ENCODE measurements at places on chromosomes 4 and X. TPM values are rescaled to one million over a fixed set of nuclear protein-coding genes. Genes with fewer than 3 reads are reported as not detected.

TBC1D14 gene
- 47.4 TPM for total RNA-seq

GPC3 gene
- 19.7 TPM for total RNA-seq

DNA sequence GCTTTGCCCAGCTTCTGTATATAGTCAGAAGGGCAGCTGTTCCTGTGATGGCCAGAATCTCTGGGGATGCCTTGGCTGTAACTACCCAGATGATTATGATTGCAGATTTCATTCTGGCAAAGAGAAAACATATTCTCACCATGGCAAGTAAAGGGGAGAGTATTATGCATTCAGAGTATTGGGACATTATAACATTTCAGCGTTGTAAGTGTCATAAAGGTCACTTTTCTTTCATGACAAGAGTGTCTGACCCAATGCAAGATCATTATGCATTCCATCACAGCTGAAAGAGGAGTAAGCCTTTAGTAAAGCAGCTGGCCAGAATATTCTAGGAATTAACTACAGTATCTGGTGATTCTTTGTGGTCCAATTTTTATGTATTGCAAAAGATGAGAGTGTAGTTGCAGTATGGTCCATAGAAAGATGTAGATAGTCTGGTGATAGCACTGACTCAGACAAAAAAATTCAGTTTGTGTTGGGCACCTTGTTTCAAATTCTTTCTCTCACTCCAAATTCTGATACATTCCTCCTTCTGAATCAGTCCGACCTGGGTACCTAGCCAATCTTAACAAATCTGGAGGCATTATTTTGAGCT, 2366.3 kb downstream of the PCDH7 start:
- no peak for ATAC-seq

DNA sequence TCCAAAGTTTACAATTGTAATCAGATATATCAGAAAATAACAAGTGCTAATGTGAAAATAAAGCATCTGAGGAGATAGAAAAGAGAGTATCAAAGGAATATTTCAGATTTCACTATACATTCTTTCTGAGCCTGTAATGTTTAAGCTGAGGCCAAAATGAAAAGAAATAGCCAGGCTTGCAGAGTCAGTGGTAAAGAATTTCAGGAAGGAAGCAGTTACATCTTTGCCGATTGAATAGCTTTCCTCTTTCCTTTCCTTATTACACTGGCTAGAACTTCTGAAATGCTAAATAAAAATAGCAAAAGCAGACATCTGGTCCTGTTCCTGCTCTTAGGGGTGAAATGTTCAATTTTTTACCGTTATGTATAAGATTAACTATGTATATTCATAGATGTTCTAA, 1441.6 kb upstream of the PCDH7 start:
- no peak for ATAC-seq

GRCh38 chr4:141543176-141543575, 93.2 kb upstream of the IL15 start:
- ATAC-seq: no peak

DNA sequence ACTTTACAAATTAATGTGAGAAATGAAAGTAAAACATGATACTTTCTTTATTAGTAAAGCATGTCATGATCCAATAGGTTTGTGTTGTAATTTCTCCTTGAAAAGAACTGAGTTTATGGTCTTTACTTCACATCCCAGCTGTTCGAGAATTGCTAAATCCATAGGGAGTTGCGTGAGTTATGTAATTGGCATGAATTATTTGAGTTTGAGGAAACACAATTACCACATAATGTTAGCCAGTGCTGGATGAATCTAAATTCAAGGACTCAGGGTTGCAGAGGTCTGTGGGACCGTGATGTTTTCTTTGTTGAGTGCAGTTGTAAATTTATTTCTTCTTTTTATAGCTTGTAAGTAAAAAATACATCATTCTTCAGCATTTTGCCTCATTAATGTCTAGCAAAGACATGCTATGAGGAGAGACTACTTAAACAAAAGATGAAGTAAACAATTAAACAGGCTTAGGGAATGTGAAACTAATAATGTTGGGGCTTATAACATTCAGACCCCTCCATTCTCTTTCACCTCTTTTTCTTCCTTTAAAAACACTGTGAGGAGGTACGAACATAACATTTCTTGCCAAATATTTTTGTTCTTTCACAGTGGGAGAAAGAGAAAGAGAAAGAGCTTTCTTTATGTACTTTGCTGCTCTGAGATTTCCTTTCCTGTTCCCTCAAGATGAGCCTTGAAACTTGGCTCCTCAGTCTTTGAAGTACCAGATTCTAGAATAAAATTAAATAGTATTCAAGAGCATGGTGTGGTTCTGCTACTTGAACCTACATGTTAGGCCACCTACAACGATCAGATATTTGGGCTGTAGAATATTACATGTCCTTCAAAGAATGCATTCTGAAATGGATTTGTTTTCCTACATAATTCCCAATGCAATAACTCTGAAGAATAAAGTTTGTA, 159.6 kb upstream of the ANK2 start:
- peak; percentile 78 for ATAC-seq

DNA sequence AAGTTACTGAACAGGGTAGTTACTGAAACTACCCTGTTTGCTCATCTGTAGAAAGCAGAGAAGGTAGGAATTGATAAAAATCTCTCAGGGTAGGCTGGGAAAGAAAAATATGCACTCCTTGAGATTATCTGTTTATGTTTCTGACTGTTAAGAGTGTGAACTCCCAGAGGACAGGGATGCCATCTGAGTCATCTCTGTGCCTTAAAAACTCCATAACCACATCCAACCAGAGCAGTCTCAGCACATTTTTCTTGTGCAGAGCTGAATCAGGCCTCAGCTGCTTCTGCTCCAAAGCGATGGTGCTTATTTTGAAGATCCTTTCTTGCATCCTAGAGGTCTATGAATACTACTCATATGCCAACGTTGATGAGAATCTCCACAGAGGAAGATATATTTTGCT, 9.9 kb downstream of the CENPVL3 start:
- ATAC-seq: no peak

ZDHHC15 gene
- 3.1 TPM for total RNA-seq

AKAP14 gene
- total RNA-seq: not detected

- no peak for ATAC-seq
Measured at GRCh38 chr4:180766944-180767729, 1476.1 kb upstream of the TENM3 start.

- ATAC-seq: no peak
Measured at GRCh38 chr4:151202851-151203455, 74.0 kb upstream of the PRSS48 start.

DNA sequence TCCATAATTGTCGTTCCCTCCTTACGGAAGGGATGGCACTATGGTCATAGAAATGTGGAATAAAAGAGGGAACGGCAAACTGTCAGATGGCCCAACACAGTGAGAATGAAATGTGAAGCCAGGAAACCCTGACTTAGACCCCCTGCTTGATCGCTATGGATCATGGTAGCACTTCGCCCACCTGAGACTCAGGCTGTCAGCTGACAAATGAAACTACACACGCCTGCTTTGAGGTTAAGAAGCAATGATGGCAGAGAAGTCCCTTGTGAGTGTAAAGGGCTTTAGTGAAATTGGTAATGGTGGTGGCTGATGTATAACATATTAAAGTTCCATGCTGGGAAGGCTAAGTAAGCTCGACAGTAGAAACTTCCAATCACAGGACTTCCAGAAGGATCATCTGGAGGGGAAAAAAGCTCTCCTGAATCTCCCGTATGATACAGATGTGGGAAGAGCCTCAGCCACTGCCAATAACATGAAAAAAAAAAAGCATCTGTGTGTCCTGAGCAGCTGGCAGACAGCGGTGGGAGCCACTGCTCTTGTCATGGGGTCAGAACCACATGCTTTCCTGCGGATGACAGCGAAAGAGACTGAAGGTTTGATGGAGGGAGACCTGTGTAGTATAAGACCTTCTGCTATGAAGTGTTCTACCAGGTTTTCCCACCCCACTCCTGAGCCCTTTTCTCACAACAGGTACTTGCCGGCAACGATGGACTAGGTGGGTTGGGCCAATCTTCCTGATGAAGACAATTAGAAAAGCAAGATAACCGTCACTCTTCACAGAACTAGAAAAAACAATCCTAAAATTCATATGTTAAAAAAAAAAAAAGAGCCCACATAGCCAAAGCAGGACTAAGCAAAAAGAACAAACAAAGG, 107.6 kb downstream of the AFAP1 start:
- ATAC-seq: no peak

OPHN1 gene
- total RNA-seq: 8.2 TPM

SRPX2 gene
- total RNA-seq: 43.2 TPM

DNA sequence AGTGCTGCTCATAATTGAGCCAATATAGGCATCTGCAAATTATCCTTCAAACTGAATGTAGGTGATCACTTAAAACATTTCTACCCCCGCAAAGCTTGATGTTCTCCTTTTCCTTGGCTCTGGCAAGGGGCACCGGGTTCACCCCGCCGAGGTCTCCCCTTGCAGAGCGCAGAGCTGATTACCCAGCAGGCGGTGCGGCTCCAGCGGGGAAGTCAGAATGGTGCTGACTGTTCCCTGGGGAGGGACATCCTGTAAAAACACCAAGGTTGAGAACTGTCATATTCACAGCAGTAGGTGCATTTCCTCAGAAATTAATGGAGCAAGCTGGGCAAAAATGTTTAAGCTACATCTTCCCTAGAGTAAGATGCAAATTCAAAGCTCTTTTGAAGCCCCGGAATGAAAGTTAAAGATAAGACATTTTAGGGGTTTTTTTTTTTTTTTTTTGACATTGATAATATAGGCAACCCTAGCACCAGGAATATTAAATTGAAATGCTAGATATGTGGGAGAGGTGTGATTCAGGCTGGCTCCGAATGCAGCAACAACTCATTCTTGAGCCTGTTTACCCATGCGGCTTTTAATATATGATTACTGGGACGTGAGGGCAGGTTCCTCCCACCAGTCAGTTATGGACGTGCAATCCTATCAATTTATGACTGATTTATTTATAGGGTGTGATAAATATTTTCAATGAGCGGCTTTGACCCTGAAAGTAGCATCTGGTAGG, 767.3 kb upstream of the TENM3 start:
- ATAC-seq: no peak

ERAS gene
- total RNA-seq: not detected

ZCCHC18 gene
- total RNA-seq: 2.0 TPM

MAGEE1 gene
- total RNA-seq: 2.3 TPM

DNA sequence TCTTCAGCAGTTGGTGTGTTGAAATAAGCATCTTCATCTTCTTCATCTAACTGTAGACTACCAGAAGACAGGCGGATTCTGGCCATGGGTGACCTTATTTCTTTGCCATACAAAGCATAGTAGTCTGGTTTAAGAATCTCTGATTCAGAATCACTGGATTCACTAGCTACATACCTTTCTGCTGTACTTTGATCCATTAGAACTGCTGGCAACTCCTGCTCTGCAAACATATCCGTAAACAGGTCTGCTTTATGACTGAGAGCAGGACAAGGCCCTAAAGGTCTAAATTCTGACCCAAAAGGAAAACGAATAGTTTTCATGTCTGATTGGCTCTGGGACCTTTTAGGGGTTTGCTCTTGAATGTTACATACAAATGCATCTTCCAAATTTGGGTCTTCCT, 49.9 kb downstream of the FRMD7 start:
- no peak for ATAC-seq

- no peak for ATAC-seq
Measured at GRCh38 chrX:45598861-45599260, 398.2 kb upstream of the DIPK2B start.

GRCh38 chr4:23934915-23935314, 45.1 kb upstream of the PPARGC1A start:
- peak; percentile 89 for ATAC-seq

GRCh38 chr4:5322321-5322720, 271.0 kb downstream of the STK32B start:
- ATAC-seq: no peak

IDH3G gene
- total RNA-seq: 56.9 TPM

DNA sequence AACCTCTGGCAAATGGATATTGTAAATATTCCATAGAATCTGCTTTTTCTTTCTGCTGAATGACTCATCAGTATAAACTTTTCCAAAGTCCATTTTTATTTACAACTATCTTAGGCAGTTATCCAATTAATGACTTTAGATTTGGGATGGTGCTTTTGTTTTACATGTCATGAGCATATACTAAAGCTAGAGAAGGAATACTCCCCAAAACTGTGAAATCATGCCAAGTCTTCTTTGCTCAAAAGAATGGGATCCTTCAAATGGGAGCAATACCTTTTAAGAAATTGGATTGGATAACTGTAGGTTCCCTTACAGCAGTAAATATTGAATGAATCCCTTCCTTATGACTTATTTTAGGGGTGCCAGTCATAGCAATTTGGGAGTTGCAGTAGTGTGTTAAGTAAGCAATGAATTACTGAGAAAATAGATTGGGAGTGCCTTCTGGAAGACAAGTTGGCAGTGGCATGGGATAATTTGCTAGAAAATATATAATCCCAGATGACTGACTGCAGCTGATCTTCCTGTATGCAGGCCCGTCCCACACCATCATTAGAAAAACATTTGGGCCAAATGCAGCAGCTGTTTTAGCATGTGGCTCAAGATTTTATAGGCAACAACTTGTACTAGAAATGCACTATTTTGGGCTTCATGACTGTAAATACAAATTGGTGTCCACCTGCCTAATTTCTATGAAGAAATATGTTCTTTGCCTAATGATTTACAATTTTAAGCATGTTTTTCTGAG, 2.8 kb downstream of the TMPRSS11D start:
- no peak for ATAC-seq

HPGD gene
- total RNA-seq: 29.5 TPM

TMEM154 gene
- 1.5 TPM for total RNA-seq

DNA sequence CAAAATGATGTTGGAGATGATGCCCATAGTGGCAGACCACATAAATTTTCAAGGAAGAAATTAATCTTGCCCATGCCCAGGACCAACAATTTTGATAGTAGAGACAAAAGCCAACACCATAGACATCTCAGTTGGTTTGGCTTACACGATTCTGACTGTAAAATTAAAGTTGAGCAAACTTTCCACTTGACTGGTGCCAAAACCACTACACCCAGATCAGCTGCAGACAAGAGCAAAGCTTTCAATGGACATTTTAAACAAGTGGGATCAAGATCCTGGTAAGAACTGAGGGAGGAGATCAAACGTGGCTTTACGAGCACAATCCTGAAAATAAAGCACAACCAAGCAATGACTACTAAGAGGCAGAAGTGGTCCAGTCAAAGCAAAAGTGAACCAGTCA, 90.7 kb downstream of the PAPSS1 start:
- no peak for ATAC-seq

DNA sequence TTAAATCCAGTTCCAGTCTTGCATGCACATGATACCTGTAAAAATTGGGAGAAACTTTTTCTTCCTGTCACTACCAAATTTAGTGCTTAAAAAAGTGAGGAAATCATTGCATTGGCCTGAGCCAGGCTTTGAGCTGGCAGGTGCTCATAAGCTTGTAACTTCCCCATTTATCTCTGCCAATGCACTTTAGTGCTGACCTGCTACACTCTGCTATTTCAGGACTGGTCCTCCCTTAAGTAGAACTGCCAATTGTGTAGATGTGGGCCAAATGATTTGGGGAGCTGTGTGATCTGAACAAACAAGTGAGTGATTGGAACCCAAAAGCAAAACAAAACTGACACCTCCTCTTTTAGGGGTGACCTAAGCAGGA, 51.8 kb downstream of the ZNF827 start:
- peak; percentile 73 for ATAC-seq

FATE1 gene
- not detected for total RNA-seq

- no peak for ATAC-seq
Measured at GRCh38 chr4:33739884-33740632, 2504.3 kb downstream of the ARAP2 start.

GRCh38 chrX:101759000-101759399, 99.3 kb upstream of the ARMCX2 start:
- no peak for ATAC-seq

TCEAL3 gene
- total RNA-seq: 257 TPM

GRCh38 chr4:3862640-3863420, 96.6 kb downstream of the ADRA2C start:
- ATAC-seq: peak; percentile 56

- no peak for ATAC-seq
Measured at GRCh38 chrX:94265323-94265722, 591.3 kb downstream of the FAM133A start.

- ATAC-seq: peak; percentile 45
Measured at GRCh38 chr4:7929118-7929951, 10.3 kb downstream of the AFAP1 start.
